Mammary epithelial cell (primary cell): ENCODE measurements at places on chromosomes 3 and 15. TPM values are rescaled to one million over a fixed set of nuclear protein-coding genes. Genes with fewer than 3 reads are reported as not detected.

Gene PLA2G4D
- 0.19 TPM in 1 of 2 replicates, not detected in the other for total RNA-seq

Gene PLSCR4
- 9.8 TPM for total RNA-seq

Gene IL16
- total RNA-seq = 2.3 TPM

Gene COL6A5
- total RNA-seq = not detected
